ENCODE measurements at places on chromosomes 16 and 17. TPM values are rescaled to one million over a fixed set of nuclear protein-coding genes. Genes with fewer than 3 reads are reported as not detected.

- no peak for DNase-seq
Observed at GRCh38 chr16:68506331-68507053, 32.6 kb upstream of the ZFP90 start.

DNA sequence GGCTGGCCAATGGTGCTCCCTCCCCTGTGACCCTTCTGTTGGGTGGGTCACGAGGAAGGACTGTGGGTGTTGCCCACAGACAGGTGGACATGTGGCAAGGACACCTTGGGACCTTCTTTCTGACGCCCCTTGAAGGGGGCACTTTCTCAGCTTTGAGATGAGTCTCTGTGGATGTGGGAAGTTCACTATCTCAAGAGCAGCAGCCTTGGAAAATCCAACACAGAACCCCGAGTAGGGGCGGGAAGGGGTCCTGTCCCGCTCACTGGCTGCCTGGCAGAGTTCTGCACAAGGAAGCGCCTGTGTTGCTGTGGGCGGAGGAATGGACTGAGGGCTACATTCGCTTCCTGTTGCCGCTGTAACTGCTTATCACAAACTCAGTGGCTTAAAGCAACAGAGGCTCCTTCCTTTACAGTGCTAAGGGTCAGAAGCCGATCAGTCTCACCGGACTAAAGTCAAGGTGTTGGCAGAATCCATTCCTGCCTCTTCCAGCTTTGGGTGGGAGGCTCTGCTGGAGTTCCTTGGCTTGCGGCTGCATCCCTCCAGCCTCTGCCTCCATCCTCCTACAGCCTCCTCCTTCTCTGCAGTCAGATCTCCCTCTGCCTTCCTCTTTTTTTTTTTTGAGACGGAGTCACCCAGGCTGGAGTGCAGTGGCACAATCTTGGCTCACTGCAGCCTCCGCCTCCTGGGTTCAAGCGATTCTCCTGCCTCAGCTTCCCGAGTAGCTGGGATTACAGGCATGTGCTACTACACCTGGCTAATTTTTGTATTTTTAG is 305.2 kb downstream of the SEC14L1 start:
- peak; percentile 77 for DNase-seq

- DNase-seq = no peak
Observed at GRCh38 chr17:13413001-13413400, 188.7 kb downstream of the HS3ST3A1 start.

GRCh38 chr16:85710732-85711131 is 22.0 kb upstream of the GINS2 start:
- DNase-seq = no peak

The TNFRSF17 gene
- total RNA-seq = not detected

All from fibroblast of villous mesenchyme (primary cell).